Activated CD4-positive, alpha-beta T cell treated with anti-CD3 and anti-CD28 coated beads, Interleukin-2, amount 50 U/mL, for 48 hours (primary cell): ENCODE measurements at places on chromosomes 7 and 10.

DNA sequence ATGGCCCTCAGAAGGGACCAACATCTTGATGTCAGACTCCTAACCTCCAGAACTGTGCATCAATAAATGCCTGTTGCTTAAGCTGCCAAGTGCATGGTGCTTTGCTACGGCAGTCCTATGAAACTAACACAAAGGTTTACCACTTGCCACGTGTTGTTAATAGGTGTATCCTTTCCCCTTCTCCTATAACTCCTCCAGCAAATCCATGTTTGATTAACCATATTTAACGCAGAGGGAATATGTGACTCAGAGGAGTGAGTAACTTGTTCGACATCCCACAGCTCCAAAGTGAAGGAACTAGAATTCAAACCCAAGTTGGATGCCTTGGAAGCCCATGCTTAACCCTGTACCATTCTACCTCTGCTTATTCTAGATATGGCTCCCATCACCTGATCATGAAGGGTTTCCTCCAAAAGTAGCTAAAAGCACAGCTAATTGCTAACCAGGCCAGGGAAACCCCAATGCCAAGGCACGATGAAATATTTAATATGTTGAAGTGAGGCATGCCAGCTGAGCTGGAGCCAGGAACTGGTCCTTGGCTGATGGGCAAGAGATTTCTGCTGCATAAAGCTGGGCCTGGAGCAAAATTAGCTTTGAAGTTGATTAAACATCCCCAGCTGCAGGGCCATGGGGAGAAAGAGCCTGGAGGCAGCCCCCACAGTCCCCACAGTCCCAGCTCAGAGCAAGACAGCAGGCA is 131.9 kb downstream of the C10orf90 start:
- no peak for DNase-seq

DNA sequence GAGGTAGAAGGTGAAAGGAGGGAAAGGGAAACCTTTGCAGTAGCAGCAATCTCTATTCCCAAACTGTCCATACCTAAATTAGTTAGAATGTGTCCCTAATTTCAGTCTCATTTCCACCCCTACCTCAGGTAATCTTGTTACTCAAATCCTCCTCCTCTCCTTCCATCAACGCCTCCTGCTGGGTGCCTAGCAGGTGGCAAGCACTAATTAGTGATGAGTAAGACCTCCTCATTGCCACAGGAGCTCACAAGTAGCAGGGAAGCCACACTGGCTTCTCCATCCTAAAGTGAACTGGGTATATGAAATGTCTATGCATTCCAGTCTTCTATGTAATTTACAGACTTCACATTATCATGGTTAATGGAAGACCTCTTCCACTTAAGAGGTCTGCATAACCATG is 25.7 kb upstream of the FAM133B start:
- no peak for DNase-seq

DNA sequence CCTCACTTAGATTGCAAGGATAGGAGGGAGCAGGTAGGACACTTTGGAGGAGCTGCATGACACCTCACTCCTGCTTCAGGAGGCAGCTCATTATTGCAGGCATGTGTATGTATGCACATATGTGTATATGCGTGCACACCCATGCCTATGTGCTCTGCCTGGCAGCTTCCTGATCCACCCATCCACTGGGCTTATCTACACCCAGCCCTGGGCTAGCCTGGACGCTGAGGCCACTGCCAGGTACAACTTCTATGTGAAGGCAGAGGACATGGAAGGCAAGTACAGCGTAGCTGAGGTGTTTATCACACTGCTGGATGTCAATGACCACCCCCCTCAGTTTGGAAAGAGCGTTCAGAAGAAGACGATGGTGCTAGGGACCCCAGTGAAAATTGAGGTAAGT is 13.3 kb downstream of the LRIT2 start:
- no peak for DNase-seq

DNA sequence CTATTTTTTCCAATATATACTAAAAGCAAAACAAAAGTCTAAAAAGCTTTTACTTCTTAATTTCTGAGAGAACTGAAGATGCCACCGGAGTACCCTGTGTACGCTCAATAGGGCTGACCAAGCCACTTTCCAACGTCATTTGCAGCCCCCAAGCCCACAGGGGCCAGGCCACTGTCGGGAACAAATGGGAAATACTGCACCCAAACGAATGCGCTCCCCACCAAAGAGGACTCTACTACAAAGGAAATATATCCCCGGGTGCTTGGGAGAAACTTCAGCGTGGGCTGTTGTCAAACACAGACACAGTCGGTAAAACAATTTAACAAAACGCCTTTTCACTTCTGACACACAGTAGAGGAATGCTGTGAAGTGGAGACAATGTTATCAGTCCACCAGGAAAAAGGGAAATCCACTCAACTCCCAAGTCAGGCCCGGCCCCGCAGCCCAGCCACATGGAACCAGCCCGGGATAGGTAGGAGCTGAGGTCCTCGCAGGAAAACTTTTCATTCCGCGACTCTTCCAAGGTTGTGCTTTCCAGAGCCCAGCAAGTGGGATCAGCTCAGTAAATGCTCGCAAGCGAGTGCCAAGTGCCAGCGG is 1.4 kb downstream of the PARD3 start:
- DNase-seq = no peak

DNA sequence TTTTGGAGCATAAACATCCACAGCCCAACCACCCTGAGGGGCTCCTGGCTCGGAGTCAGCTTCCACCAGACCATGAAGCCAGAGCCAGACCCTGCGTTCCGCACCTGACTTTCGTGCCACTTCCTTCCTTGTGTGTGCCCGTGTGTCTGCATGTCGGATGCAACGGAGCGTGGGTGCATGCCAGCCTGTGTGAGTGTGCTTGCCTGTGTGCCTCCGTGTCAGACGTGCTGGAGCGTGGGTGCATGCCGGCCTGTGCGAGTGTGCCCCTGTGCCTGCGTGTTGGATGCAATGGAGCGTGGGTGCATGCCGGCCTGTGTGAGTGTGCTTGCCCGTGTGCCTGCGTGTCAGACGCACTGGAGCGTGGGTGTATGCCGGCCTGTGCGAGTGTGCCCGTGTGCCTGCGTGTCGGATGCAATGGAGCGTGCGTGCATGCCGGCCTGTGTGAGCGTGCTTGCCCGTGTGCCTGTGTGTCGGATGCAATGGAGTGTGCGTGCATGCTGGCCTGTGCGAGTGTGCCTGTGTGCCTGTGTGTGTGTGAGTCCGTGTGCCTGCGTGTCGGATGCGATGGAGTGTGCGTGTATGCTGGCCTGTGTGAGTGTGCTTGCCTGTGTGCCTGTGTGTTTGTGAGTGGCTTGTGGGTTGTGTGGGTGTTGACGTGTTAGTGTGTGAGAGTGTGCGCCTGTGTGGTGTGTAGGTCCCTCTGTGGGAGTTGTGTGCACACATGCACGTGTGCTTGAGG is 28.1 kb upstream of the KNDC1 start:
- no peak for DNase-seq
